ENCODE measurements at places on chromosomes 1 and 21.

DNA sequence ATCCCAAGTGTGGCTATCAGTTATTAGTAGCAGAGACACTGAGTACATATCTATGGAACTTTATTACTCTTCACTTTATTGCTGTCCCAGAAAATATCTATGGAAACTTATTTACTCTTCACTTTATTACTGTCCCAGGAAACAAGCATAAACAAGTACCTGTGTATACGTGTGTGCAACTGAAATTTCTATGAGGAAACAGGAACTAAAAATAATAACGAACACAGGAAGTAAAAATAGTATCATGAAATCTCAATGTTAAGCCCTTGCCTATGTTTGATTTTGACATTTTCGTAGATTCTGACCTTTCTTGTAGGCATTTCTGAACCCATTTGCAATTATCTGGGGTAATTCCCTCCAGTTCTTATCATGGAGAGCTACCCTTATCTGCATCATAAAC is 64.9 kb upstream of the KRTAP19-8 start:
- no peak for DNase-seq

GRCh38 chr1:219824338-219824737 is 104.0 kb downstream of the SLC30A10 start:
- no peak for DNase-seq

GRCh38 chr1:212162635-212163034 is 122.6 kb upstream of the PPP2R5A start:
- no peak for DNase-seq

GRCh38 chr1:111778066-111778465 is 22.4 kb downstream of the DDX20 start:
- no peak for DNase-seq

DNA sequence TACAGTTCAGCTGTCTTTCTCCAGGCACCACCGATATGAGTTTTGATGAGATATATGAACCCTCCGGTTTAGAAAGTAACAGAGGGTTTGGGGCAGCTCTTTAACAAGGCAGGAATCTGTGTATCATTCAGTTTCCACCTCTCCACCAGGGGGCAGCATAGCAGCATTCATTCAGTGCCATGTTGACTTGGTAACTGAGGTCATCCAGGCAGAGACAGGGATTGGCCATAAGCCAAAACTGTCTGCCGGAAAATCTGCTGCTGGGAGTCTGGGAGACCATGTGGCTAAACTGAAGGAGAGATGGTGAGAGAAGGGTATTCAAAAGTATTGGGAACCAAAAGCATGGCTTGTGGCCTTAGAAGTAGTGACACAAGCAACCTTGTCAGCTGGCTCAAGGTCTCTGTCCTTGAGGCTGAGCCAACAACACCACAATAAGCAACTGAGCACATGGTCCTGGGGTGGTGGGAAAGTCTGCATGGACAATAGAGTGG is 98.5 kb downstream of the LMX1A start:
- peak; percentile 19 for DNase-seq

All from forelimb muscle (tissue), 1 donor.